Activated T-helper 2 cell treated with anti-CD3 and anti-CD28 coated beads, Interferon-gamma antibody, Interleukin-2, Interleukin-4, amounts not matched to agents 10 μg/mL and 5 μg/mL and 100 μg/mL, durations not matched to agents 14 hours and 24 hours and 36 hours (primary cell): ENCODE measurements at places on chromosomes 13 and 19. TPM values are rescaled to one million over a fixed set of nuclear protein-coding genes. Genes with fewer than 3 reads are reported as not detected.
A peak's percentile ranks its signal among the peaks of the same experiment; 100 is the strongest.

SPACA4 gene
- not detected in 2 replicates for total RNA-seq

ZNF829 gene
- 3.4 and 3.5 TPM in 2 replicates for total RNA-seq

MFSD12 gene
- 93.7 and 94.1 TPM in 2 replicates for total RNA-seq

GAPDHS gene
- total RNA-seq, result not detected in 2 replicates

DNA sequence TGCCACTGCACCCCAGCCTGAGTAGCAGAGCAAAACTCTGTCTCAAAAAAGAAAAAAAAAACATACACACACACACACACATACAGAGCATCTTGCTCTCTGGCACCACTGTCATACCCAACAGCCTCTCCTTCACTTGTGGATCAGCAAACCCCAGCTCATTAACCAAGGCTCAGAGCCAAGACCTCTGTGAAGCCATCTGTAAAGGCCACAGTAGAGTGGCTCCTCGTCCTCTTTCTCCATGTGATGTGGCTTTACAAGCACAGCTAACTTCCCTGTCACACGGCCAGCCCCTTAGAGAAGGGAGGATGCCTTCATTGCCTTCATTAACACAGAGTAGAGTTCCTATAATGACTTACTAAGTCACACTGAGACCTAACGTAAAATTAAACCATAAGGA is 62.7 kb upstream of the LSM14A start:
- no peaks in the 10 kb centered on the region for H3K36me3 ChIP-seq
- no peaks in the 10 kb centered on the region for H3K4me1 ChIP-seq
- no peaks in the 10 kb centered on the region for H3K27me3 ChIP-seq
- H3K4me3 ChIP-seq, result no peak overlapping the region

- DNase-seq, result no peak
- H3K27me3 ChIP-seq, result no peaks in the 10 kb centered on the region
- no peak overlapping the region for H3K27ac ChIP-seq
- no peak overlapping the region for H3K4me3 ChIP-seq
- no peaks in the 10 kb centered on the region for H3K4me1 ChIP-seq
Observed at GRCh38 chr13:91739751-91740150, 341.3 kb downstream of the GPC5 start.

DNA sequence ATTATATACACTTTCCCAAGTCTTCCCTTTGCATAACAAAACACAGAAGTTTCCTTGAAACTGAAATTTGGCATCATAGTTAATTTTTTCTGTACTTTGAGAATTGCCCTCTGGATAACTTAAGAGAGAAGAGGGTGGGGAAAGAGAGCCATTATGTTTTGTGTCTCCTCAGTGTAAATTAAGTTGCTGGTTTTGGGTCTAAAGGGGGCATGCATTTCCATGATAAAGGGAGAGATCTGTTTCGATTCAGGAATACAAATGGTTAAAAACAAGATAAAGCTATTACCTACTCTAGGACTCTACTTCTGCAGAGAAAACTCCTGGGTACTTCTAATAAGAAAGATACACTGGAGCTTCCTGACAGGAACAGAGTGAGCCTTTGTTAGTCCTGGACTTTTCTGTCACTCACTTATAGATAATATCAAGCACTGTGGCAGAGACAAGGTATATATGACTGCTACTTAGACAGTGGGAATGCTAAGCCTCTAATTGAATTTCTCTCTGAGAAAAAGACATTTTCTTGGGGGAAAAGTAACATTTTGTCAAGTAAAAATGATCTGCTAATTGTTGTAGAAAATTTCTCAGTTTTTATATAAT is 142.8 kb upstream of the PCDH9 start:
- no peak overlapping the region for H3K27ac ChIP-seq
- H3K27me3 ChIP-seq, result no peaks in the 10 kb centered on the region
- no peak overlapping the region for H3K4me3 ChIP-seq
- no peak for DNase-seq
- no peaks in the 10 kb centered on the region for H3K36me3 ChIP-seq

DNA sequence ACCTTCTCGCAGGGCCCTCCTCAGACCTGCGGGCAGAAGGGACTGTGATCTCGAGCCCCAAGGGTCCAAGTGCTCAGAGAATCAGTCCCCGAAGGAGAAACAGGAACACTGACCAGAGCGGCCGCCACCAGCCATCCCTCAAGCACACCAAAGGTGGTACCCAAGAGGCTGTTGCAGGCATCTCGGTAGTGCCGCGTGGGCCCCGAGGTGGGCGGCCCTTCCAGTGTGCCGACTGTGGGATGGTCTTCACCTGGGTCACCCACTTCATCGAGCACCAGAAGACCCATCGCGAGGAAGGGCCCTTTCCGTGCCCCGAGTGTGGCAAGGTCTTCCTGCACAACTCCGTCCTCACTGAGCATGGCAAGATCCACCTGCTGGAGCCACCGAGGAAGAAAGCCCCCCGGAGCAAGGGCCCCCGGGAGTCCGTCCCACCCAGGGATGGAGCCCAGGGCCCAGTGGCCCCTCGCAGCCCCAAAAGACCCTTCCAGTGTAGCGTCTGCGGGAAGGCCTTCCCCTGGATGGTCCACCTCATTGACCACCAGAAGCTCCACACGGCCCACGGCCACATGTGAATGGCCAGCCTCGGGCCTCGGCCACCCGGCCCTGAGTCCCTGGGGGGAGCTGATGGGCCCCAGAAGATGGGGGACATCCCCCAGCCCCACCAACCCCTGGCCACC is 5.5 kb upstream of the ZNF135 start:
- no peak for DNase-seq
- H3K4me3 ChIP-seq, result no peak overlapping the region
- no peaks in the 10 kb centered on the region for H3K27me3 ChIP-seq
- H3K4me1 ChIP-seq, result no peaks in the 10 kb centered on the region
- H3K36me3 ChIP-seq, result peaks cover 18% of the 10 kb centered on the region
- no peak overlapping the region for H3K27ac ChIP-seq

- peaks cover 61% of the 10 kb centered on the region for H3K27me3 ChIP-seq
- no peak within 1 kb of the TSS for H3K27ac ChIP-seq
- H3K4me3 ChIP-seq, result no peak within 1 kb of the TSS
- no peak for DNase-seq
- no peaks in the 10 kb centered on the region for H3K36me3 ChIP-seq
Observed at GRCh38 chr13:23570099-23570920, at the start of gene TNFRSF19. TNFRSF19 (plus strand) TSS chr13:23570412; CDS start chr13:23590184, 19,772 bp downstream.

- no peak for DNase-seq
- peaks cover 56% of the 10 kb centered on the region for H3K4me1 ChIP-seq
- H3K27me3 ChIP-seq, result no peaks in the 10 kb centered on the region
- no peak overlapping the region for H3K27ac ChIP-seq
Observed at GRCh38 chr19:10422846-10423245, 2.5 kb downstream of the PDE4A start.

DNA sequence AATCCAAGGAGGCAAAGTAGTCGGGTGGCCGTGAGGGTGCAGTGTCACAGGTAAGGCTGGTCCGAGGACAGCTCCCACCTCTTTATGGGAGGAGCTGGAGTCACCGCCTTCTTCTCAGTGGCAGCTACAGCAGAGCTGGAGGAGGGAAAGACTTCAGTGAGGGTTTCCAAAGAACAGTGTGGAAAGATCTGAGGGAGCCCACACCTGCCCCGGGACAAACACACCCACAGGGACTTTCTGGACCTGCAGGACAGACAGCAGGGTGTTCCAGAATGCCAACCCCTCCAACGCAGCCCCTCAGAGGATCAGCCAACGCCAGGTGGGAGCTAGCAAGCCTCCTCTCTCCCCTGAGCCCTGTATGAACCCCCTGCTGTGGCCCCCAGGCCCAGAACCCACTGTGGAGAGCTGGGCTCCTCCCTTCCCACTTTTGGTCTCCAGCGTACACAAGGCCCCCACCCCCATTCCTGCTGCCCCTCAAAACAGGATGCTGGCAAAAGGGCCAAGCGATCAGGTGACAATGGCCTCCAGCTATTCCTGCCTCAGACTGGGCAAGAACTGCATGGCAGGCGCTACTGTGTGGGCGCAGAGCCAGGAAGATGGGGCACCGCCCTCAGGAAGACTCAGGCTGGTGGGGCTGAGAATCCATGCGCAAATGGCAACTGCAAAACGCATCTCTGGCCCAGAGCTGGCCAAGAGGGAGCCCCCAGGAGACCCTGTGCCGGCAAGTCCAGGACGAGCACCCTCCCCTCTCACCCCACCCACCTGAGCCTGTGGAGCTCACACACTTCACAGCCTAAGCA is 3.5 kb upstream of the CD320 start:
- H3K36me3 ChIP-seq, result peaks cover 34% of the 10 kb centered on the region
- H3K4me3 ChIP-seq, result no peak overlapping the region
- peaks cover 14% of the 10 kb centered on the region for H3K4me1 ChIP-seq

DNA sequence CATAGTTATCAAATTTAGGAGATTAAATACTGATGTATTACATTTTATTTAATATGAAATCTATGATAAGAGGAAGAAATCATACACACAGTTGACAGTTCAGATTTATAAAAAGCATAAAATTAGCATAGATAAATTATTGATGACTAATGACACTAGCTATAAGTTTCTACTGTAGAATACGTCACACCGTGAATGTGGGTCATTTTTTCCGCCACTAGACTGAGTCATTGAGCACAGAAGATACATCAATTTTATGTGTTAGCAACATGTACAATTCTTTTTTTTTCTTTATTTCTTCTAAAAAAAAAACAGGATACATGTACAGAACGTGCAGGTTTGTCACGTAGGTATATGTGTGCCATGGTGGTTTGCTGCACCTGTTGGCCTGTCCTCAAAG is 22.2 kb downstream of the AP2S1 start:
- H3K4me1 ChIP-seq, result peaks cover 12% of the 10 kb centered on the region
- no peak for DNase-seq
- H3K27ac ChIP-seq, result no peak overlapping the region

- DNase-seq, result no peak
- peak overlapping the region; percentile 66 for H3K27ac ChIP-seq
- H3K27me3 ChIP-seq, result no peaks in the 10 kb centered on the region
- H3K36me3 ChIP-seq, result peaks cover 73% of the 10 kb centered on the region
Observed at GRCh38 chr19:42207767-42208271, 9.7 kb downstream of the DEDD2 start.

DNA sequence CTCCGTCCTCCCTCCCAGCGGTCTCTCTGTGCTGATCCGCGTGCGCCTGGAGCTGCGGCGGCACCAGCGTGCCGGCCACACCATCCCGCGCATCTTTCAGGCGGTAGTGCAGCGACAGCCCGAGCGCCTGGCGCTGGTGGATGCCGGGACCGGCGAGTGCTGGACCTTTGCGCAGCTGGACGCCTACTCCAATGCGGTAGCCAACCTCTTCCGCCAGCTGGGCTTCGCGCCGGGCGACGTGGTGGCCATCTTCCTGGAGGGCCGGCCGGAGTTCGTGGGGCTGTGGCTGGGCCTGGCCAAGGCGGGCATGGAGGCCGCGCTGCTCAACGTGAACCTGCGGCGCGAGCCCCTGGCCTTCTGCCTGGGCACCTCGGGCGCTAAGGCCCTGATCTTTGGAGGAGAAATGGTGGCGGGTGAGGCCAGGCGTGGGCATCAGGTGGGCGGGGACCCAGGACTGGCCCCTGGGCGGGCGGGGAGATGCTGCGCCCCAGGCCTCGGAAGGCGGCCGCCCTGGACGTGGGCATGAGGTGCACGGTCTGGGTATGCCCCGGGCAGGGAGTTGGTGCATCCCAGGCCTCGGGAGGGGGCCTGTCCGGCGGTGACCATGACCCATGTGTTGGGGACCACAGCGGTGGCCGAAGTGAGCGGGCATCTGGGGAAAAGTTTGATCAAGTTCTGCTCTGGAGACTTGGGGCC is 16.4 kb downstream of the SLC27A1 start:
- H3K36me3 ChIP-seq, result no peaks in the 10 kb centered on the region
- H3K4me3 ChIP-seq, result no peak overlapping the region
- no peaks in the 10 kb centered on the region for H3K27me3 ChIP-seq
- no peak overlapping the region for H3K27ac ChIP-seq

DNA sequence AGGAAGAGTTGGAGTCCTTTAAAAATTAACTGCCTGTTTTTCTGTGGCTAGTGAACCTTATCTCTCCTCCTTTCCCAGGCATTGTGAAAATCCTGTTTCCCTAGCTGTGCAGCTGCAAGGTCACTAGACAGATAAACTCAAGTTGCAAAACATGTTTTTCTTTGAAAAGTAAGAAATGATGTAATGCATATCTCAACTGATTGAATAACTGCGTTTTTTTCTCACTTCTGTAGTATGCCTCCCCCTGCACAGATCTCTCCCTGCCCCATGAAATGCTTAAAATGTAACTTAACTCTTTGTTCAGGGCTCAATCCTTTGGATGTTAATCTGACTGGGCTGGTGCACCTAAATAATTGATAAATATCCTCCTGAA is 27.7 kb upstream of the CYSLTR2 start:
- peaks cover 5% of the 10 kb centered on the region for H3K27me3 ChIP-seq
- DNase-seq, result no peak
- no peaks in the 10 kb centered on the region for H3K4me1 ChIP-seq
- no peak overlapping the region for H3K4me3 ChIP-seq

GRCh38 chr19:40433391-40434216 is 7.8 kb upstream of the SERTAD1 start:
- peak overlapping the region; percentile 88 for H3K4me3 ChIP-seq
- no peaks in the 10 kb centered on the region for H3K27me3 ChIP-seq
- peaks cover 7% of the 10 kb centered on the region for H3K4me1 ChIP-seq
- no peaks in the 10 kb centered on the region for H3K36me3 ChIP-seq

DNA sequence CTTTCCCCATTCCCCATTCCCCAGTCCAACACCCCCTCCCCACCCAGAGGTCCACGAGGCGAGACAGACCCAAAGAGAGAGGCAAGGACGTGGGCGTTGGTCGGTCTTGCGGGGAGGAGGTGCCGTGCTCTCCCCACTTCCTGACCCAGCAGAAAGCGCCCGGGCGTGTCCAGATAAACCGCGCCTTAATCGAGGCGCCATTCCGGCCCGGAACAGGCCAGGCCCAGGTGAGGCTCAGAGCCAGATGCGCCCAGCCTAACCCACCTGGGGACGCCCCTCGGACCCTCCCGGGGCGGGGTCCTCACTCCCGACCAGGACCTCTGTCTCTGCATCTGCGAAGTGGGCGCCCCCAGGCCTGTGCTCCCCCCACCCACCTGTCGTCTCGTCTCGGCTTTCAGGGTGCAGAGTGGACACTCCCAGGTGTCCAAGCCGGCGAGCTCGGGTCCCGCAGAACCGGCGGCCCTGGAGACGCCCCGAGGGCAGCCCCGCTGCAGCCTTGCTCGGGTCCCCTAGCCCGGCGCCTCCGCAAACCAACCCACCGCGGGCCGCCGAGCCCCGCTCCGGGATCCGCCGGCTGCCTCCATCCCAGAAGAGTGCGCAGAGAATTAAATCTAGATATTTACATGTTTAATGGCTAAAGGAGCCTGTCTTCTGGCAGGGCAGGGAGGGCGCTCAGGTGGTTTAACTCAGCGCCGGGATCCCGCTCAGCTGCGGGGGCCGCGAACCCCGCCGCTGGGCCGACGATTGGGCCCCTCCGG is 5.0 kb upstream of the ONECUT3 start:
- no peak overlapping the region for H3K4me3 ChIP-seq
- H3K36me3 ChIP-seq, result no peaks in the 10 kb centered on the region
- no peak overlapping the region for H3K27ac ChIP-seq

DNA sequence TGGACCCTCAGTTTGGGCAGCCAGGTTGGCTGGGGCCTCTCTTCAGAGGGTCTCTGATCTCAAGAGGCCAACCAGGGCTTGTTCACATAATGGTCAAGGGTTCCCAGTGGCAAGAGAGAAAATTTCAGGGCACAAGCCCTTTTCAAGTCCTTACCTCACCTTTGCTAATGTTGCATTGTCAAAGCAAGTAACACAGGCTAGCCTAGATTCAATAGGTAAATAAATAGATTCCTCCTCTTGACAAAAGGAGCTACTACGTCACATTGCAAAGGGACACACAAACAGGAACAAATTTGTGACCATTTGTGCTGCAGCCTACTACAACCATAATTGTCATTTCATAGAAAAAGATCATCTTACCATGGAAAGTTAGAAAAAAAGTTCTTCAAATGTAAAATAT is 33.9 kb upstream of the FRY start:
- H3K27ac ChIP-seq, result no peak overlapping the region
- no peak overlapping the region for H3K4me3 ChIP-seq
- no peak for DNase-seq
- no peaks in the 10 kb centered on the region for H3K27me3 ChIP-seq
- no peaks in the 10 kb centered on the region for H3K36me3 ChIP-seq
